ENCODE measurements at places on chromosomes 5 and 9. TPM values are rescaled to one million over a fixed set of nuclear protein-coding genes. Genes with fewer than 3 reads are reported as not detected.

DNA sequence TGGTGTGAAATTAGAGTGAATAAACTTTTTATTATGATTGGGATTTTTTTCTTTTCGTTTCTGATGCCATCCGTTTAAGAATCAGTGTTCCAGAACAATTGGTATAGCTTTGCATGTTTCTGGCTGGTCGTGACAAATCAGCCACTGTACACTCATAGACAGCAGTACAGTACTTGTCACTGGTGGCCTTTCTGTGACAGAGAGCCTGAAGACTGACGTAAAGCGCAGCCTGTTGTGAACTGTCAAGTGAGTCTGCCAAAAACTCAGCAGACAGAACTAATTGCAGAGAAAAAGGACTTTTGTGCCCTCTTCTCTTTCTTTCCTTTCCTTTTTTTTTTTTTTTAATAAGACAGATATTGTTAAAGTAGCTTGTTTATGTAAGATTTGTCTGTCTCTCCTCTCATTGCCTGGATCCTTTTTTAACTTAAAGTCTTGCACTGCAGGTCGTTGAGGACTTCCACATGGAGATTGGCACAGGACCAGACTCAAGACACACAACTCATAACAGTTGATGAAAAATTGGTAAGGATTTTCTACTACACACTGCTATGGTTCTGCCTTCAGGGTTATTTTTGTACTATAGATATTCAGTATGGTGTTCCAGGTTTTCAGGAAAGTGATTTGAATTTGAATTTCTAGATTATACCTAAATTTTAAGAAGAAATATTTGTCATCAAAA lies 42.7 kb downstream of the NDUFS4 start:
- H3K4me1 ChIP-seq, result no peaks in the 10 kb centered on the region
- H3K27me3 ChIP-seq, result no peaks in the 10 kb centered on the region
- H3K27ac ChIP-seq, result no peak overlapping the region
- DNase-seq, result no peak

- H3K4me3 ChIP-seq, result no peak overlapping the region
- no peaks in the 10 kb centered on the region for H3K36me3 ChIP-seq
- H3K4me1 ChIP-seq, result no peaks in the 10 kb centered on the region
Observed at GRCh38 chr9:98591696-98592095, 117.0 kb downstream of the GABBR2 start.

DNA sequence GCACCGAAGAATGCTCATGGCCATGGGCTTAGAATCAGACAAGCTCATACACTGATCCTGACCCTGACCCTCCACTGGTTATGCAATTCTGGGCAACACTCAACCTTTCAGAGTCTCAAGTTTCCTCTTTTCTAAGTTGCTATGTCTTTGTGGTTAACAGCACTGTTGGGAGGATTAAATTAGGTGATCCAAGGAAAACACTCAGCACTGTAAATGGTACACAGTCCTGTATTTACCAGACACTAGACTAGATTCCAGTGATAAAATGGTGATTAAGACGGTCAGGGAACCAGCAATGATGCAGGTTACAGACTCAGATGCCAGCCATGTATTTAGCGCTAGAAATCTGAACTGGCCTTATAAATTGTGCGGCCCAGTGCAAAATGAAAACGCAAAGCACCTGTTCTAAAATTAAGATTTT lies 8.1 kb downstream of the ARL15 start:
- H3K27me3 ChIP-seq, result no peaks in the 10 kb centered on the region
- no peaks in the 10 kb centered on the region for H3K36me3 ChIP-seq
- no peaks in the 10 kb centered on the region for H3K4me1 ChIP-seq
- DNase-seq, result no peak
- no peak overlapping the region for H3K27ac ChIP-seq

- H3K27me3 ChIP-seq, result no peaks in the 10 kb centered on the region
- DNase-seq, result no peak
- no peaks in the 10 kb centered on the region for H3K36me3 ChIP-seq
- H3K4me1 ChIP-seq, result no peaks in the 10 kb centered on the region
Observed at GRCh38 chr5:100761192-100761591, 141.9 kb downstream of the ST8SIA4 start.

Gene ACTBL2
- total RNA-seq, result not detected

GRCh38 chr5:169923988-169924387 lies 56.3 kb downstream of the INSYN2B start:
- H3K27ac ChIP-seq, result no peak overlapping the region
- H3K4me3 ChIP-seq, result no peak overlapping the region
- H3K36me3 ChIP-seq, result no peaks in the 10 kb centered on the region

- no peak overlapping the region for H3K27ac ChIP-seq
- H3K27me3 ChIP-seq, result no peaks in the 10 kb centered on the region
- H3K36me3 ChIP-seq, result no peaks in the 10 kb centered on the region
- DNase-seq, result no peak
- H3K4me1 ChIP-seq, result no peaks in the 10 kb centered on the region
Observed at GRCh38 chr9:105320568-105320967, 76.1 kb downstream of the SLC44A1 start.

Gene C9orf153
- total RNA-seq, result not detected
